Stimulated activated CD4-positive, alpha-beta T cell treated with anti-CD3 and anti-CD28 coated beads, Interleukin-2, amount 100 ng/mL, for 48 hours (primary cell): ENCODE measurements at places on chromosomes 16 and 17.

DNA sequence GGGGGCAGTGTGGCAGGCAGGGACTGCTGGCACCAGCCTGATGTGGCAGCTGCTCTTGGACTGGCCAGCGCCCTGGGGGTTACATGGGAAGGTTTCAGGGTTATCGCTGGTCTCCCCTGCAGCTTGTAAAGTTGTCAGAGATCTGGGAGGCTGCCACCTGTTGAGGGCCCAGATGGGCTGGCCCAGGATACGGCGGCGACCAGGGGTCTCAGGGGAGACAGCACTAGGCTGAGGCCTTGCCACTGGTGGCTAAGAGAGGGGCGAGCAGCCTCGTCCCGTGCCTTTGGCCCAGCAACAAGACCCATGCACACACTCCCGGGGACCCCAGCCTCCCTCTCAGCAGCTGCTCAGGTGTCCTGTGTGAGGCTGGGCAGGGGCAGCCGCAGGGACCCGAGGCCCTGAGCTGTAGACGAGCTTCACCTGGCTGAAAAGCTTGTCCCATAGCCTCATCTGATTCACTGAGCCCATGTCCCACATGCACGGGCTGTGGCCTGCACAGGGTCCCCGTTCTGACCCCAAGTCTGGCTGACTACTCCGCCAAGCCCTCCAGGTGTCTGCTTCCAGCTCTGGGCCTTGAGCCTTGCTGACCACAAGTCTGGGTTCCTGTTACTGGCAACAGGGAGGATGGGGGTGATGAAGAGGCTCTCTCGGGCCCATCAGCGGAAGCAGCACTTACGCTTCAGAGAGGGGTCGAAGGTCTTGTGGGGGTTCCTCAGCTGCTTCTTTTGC lies 6.2 kb downstream of the DUS1L start:
- DNase-seq: no peak

DNA sequence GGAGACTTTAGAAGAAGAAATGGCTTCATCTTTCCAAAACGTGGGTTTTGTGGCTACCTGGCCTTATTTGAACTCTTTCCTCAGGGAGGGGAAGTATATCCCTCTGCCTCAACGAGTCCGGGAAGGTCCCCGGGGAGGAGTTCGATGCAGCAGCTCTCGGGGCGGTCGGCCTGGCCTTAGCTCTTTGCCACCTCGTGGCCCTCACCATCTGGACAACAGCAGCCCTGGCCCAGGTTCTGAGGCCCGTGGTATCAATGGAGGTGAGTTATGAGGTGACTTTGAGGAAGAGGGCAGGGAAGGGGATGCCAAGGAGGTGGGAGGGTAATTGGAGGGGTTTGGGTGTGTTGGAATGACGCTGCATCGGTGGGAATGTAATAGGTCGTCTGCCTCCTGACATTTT lies 7.7 kb downstream of the ATXN2L start:
- no peak for DNase-seq

DNA sequence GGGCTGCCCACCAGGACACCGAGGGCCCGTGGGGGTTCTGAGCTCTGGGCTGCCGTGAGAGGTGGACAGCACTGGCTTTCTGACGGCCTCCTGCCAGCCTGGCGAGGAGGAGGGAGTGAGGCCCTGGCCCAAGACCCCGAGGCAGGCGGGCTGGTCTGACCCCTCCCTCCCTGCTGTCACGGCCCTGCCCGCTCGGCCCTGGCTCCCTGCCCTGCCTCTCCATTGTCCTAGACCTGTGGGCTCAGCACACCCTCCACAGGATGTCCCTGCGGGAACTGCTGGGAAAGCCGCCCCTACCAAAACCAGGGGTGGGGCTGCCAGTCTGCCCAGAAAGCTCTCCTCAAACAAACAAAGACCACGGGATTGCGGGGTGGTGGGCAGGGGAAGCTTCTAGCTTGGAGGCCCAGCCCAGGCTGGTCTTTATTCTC lies 20.7 kb downstream of the SPNS2 start:
- no peak for DNase-seq

- DNase-seq: no peak
Measured at GRCh38 chr16:54171626-54172537, 114.7 kb downstream of the IRX3 start.

DNA sequence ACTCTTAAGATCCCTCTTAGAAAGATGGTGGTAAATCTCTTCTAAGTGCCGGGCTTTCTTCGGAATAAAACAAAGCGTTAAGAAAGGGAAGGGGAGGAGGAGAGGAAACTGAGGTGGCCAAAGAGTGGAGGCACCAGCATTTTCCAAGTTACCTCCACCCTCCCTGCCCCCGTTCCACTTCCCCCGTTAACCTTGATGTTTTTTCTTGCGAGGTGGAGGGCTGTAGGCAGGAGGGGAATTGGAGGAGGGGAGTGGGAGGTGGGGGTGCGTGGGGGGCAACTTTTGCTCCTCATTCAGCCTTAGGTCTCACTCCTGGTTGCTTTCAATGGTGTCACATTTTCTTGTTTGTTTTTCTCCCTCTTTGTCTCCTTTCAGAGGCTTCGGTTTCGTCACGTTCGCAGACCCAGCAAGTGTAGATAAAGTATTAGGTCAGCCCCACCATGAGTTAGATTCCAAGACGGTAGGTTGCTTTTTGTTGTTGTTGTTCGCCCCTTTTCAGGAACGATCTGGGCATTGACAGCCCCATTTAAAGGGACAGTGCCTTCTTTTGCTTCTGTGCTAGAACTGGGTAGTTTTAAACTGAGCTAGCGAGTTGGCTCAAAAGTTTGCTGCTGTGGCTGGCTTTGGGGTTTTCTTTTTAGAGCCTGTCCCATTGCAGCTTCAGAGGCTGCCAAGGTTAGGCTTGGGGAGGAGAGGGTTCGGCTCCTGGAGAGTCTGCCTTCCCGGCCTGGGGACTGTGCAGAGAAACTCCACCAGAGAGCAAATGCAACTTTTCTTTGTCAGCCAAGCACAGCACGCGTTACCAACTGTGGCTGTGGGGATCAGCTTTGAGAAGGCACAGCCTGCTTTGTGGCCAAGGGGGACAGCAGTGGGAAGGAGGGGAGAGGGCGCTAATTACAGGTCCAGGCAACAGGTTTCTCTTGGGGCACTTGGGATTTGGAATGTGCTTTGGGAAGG lies 1.9 kb downstream of the MSI2 start:
- DNase-seq: no peak

DNA sequence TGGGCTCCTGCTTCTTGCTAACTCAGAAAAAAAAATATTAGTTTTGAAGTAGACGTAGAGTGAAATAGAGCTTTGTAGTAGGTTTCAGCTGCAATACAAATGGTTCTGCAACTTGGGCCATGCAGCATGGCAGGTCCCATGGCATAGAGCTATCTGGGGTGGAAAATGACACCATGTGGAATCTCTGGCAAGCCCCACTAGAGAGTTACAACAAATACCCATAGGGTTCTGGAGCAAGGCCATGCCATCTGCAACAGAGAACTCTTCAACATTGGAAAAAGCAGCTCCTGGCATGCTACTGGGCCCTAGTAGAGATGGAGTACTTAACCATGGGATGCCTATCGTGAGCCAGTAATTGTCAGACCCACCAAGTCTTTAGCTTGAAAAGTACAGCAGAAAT lies 25.3 kb upstream of the RBBP6 start:
- DNase-seq: no peak

DNA sequence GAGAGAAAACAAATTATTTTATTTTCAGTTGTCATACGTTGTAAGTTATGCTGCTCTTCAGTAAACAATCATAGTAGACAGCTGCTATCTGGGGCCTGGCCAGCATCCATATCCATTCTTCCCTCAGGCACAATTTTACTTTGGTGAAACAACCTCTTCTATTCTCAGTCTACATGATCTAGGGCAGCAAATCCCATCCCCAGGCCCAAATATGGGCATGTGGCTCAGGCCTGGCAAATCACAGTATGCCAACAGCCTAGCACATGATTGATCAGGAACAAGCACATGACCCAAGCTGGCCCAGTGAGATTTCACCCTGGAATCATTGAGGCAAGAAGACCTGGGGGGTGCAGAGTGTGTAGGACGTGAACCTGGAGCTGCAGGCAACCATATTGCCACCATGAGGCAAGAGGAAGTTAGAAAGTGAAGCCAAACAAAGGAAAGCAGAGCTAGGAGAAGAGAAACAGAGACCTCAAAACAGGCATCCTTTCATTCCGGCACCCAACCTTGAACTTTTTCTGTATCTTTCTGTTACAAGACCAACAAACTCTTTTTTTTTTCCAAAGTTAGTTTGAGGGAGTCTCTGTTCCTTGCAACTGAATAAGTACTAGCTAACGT lies 10.3 kb upstream of the ABCC12 start:
- DNase-seq: no peak

- no peak for DNase-seq
Measured at GRCh38 chr16:48834576-48834975, 224.6 kb upstream of the N4BP1 start.

DNA sequence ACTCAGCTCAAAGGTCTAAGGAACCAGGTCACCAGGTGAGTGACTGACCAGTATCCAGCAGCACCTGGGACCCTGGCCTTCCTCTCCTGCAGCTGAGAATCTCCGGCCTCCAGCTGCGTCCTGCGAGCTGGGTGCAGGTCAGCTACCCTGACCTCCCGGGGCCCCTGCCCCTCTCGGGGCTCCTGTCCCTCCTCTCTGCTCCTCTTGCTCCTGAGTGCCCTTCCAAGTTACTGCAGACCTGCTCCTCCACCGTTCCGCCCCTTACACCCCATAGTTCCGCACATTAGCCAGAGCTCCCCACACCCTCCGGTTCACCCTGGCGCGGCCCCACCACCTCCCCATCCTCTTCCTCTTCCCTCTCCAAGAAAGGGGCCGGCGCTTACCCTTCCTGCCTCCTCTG lies 10.6 kb downstream of the FOXJ1 start:
- DNase-seq: no peak

- no peak for DNase-seq
Measured at GRCh38 chr16:72743011-72743761, 304.7 kb downstream of the ZFHX3 start.

DNA sequence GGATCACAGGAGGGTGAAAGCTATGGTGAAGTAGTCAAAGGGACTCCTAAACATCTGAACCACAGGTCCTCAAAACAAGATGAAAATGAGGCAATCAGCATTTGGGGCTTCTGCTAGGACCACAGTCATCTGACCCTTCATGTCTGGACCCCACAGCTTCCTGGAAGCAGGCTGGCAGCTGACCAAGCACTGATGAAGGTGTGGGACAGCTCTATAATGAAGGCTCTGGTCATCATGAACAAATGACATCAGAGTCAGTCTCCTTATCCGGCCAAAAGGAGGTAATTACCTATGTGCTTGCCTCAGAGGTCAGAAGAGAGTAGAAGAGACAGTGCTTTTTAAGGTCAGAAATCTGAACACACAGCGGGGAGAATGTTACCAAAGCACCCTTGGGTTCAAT lies 101.2 kb upstream of the GNAO1 start:
- DNase-seq: no peak

DNA sequence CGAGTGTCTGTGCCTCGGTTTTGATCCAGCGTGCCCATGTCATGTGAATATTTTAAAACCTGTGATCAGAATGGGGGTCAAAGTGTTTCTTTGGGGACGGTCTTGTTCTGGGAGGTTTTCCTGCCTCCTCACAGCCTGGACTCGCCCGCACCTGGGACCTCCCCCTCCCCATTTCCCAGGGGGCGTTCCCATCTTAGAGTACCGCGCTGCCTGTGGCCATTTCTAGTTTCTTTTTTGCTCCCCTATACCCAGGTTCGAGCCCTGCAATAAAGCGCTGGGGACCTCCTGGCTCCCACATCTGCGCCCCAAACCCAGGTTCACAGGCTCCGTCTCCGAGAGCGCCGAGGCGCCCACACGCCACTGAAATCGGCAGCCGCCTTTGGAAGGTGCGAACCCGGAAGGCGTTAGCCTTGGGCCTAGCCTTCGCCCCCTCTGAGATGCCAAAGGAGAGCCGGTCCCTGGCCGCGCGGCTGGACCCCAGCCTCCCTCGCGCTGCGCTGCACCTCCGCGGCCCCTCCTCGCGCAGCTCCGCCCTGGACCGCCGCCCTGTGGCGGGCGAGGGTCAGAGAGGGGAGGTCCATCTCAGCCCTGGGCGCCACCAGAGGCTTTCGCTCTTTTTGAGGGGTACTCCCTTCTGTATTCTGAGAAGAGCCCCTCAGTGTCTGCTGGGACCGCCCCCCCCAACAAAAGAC lies 1.7 kb downstream of the KCNJ12 start:
- DNase-seq: no peak

- DNase-seq: no peak
Measured at GRCh38 chr17:46179375-46179999, 13.7 kb downstream of the KANSL1 start.

DNA sequence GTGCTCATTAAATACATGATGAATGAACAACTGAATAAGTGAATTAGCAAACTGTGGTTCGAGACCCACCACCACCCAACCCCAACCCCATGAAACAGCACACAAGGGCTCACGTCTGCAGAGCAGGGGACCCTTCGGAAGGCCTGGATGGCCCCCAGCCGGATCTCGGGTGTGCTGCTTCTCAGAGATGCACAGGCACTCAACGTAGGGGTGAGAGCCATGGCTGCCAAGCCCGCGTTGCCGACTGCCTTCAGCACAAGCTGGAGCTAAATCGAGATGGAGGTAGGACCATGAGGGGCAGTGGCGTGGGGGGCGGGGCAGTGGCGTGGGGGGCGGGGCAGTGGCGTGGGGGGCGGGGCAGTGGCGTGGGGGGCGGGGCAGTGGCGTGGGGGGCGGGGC lies 93.2 kb downstream of the LITAF start:
- no peak for DNase-seq

DNA sequence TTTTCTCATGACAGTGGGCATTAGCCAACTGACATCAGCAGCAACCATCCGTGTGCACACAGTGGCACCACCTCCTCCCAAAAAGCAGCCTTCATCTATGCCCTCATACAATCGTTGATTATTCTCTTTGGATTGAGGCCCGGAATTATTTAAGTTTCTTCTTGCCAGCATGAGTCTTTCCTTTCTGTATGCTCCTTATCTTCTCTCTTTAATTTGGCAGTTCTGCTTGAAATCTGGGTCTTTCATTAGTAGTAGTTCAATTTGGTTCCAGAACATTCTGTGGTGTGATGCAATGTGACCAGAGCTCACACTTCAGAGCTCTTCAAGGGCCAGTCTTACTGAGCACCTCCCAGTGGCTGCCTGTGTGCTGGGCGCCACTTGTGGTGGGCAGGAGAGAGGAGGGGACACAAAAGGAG lies 52.2 kb upstream of the STH start:
- DNase-seq: no peak

GRCh38 chr16:58451945-58452401 lies 48.0 kb upstream of the NDRG4 start:
- DNase-seq: no peak

DNA sequence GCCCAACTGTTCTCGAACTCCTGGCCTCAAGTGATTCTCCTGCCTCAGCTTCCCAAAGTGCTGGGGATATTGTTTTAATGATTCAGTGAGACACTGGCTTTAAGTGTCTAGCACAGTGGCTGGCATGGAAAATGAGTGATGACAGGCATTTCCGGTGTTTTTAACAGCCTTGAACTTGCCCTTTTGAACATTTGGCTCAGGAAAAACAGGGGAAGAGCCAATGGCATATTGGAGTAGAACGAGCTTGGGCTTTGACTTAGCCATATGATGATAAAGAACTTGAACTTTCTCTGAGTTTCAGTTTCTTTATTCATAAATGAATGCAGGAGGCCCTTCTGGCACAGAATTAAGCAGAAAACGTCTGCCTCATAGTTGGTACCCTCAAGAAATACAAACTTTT lies 145.0 kb upstream of the HS3ST4 start:
- no peak for DNase-seq
